Stimulated activated CD8-positive, alpha-beta memory T cell treated with anti-CD3 and anti-CD28 coated beads, Interleukin-15, amount 100 ng/mL, for 4 hours (primary cell): ENCODE measurements at places on chromosomes 16 and 17.
A peak's percentile ranks its signal among the peaks of the same experiment; 100 is the strongest.

- no peak for DNase-seq
Measured at GRCh38 chr17:74772053-74772452, 4.1 kb downstream of the NAT9 start.

DNA sequence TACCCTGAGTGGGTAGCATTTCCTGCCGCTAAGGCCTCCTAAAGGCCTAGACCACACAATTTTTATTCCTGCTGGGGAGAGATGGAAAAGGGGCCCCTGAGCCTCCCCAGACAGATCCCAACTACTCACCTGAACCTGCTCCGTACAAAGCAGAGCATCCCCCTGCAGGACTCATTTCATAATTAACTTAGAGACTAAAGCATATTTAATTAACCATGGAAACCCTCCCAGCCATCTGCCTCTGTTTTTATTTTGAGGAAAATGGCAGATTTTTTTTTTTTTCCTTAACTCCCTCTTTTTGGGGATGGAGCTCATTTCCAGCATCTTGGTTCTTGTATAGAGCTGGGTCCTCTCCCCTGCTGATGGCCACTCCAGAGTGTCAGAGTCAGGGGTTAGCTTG lies 96.5 kb upstream of the CRHR1 start:
- no peak for DNase-seq

DNA sequence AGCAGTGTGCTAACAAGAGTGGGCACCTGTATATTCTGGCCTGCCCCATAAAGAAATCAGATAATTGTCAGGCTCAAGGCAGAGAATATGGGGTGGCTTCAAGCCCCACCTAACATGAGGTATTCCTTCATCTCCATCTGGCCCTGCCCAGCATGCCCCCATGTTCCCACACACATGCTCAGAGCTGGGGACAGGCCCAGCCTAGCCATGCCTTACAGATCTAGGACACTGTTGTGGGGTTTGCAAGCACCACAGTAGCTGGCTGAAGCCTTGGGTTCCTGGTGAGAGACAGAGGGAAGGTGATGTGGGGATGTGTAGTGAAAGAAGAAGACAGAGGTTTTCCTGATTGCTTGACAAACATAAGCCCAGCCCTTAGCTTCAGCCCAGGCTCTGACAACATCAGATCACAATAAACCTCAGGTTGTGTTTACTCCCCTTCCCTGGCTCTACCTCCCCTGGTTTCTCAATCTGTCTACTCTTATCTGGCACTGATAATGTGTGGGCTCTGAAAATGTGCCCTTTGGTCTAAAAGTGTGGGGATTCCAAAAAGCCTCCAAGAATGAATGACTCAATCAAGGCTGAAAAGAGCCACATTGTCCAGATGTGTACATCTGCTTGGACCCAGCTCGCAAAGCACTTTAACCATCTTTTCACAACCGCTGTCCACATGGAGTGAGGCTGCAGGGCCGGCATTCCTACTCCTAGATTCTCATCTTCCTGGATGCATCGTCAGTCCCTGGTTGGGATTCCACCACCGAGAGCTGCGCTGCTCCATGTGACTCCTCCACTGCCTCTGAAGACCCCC lies 34.4 kb downstream of the CDRT4 start:
- DNase-seq, result no peak

DNA sequence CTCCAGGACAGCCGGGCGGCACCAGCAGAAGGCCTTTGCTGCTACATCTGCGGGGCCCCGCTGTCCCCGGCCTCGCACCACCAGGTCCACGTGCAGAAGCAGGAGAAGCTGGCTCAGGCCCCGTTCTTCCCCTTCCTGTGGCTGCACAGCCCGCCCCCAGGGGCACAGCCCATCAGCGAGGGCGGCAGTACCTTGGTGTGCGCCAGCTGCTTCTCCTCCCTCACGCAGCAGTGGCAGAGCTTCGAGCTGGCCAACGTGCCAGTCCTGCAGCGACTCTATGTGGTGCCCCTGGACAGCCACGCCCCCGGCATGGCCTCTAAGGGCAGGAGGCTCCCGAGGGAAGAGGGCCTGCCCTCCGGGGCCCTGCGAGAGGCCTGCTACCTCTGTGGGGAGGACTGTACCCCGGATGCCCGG lies 58.3 kb upstream of the CIBAR2 start:
- no peak for DNase-seq

DNA sequence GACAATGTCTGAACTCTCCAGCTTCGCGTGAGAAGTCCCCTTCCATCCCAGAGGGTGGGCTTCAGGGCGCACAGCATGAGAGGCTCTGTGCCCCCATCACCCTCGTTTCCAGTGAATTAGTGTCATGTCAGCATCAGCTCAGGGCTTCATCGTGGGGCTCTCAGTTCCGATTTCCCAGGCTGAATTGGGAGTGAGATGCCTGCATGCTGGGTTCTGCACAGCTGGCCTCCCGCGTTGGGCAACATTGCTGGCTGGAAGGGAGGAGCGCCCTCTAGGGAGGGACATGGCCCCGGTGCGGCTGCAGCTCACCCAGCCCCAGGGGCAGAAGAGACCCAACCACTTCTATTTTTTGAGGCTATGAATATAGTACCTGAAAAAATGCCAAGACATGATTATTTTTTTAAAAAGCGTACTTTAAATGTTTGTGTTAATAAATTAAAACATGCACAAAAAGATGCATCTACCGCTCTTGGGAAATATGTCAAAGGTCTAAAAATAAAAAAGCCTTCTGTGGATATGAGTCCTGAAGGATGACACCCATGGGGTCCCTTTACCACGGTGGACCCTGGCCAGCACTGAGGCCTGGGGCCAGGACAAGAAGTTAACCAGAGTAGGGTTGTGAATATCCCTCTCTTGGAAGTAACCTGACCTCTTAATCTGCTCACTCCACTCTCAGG lies 10.5 kb upstream of the ITGAD start:
- DNase-seq, result peak; percentile 28

DNA sequence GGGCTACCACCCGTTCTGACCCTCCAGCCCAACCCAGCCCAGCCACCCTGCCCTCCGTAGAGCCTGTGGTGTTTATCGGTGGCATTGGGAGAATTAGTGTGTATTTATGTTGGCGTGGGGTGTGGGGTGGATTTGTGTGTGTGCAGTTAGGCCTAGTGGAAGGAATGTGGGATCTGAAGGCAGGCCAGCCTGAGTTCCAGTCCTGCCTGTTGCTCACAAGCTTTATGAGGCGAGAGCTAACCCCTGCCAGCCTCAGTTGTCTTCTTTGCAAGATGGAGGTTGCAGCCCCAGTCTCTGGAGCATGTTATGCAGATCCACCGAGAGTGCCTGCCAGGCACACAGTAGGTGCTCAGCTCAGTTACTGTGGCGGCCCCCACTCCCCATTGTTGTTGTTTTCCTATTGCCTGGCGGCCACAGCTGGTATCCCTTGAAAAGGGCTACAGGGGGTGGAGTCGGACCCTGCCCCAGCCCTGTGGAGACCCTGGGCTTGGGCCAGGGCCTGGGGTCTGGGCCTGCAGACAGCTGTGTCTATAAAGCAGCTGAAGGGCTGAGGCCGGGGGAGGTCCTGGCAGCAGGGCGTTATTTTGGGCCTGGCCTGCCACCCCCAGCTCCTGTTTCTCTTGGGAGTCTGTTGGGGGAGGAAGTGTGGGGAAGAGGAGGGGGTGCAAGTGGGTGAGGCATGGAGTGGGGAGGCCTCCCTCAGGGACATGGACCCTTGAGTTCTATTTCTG lies 5.1 kb downstream of the ERBB2 start:
- DNase-seq, result no peak

GRCh38 chr16:47538472-47538871 lies 77.3 kb downstream of the PHKB start:
- no peak for DNase-seq

- no peak for DNase-seq
Measured at GRCh38 chr16:58047557-58048348, 22.2 kb downstream of the MMP15 start.

GRCh38 chr17:6514371-6514770 lies 42.0 kb downstream of the PITPNM3 start:
- DNase-seq, result no peak

- DNase-seq, result no peak
Measured at GRCh38 chr17:46929413-46929812, 6.5 kb downstream of the GOSR2 start.

DNA sequence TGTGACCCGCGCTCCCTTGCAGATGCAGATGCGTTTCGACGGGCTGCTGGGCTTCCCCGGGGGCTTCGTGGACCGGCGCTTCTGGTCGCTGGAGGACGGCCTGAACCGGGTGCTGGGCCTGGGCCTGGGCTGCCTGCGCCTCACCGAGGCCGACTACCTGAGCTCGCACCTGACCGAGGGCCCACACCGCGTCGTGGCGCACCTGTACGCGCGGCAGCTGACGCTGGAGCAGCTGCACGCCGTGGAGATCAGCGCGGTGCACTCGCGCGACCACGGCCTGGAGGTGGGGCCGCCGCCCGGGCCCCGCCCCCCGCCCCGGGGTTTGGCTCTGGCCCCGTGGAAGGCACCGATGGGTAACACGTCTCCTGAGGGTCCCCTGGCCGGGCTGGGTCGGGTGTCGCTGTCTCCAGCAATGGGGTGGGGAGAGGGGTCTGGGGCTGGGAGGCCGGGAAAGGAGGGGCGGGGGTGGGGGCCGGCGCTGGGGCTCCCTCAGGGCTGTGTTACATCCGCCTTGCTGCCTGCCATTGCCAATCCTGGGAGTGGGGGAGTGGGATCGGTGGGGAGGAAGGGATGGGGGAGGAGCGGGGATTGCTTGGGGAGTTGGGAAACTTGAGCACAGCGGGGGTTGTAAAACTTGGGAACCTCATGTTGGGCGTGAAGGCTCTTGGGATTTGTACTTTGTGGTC lies 737 bp downstream of the NUDT16L1 start:
- DNase-seq, result no peak

DNA sequence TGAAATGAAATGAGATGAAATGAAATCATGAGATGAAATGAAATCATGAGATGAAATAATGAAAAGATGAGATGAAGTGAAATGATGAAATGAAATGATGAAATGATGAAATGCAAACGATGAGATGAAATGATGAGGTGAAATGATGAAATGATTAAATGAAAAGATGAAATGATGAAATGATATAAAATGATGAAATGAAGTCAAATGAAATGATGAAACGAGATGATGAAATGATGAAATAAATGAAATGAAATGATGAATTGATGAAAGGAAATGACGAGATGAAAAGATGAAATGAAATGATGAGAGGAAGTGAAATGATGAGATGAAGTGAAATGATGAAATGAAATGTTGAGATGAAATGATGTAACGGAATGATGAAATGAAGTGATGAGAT lies 595.6 kb downstream of the TP53TG3F start:
- no peak for DNase-seq

GRCh38 chr17:61505846-61506627 lies 53.8 kb downstream of the TBX4 start:
- no peak for DNase-seq

DNA sequence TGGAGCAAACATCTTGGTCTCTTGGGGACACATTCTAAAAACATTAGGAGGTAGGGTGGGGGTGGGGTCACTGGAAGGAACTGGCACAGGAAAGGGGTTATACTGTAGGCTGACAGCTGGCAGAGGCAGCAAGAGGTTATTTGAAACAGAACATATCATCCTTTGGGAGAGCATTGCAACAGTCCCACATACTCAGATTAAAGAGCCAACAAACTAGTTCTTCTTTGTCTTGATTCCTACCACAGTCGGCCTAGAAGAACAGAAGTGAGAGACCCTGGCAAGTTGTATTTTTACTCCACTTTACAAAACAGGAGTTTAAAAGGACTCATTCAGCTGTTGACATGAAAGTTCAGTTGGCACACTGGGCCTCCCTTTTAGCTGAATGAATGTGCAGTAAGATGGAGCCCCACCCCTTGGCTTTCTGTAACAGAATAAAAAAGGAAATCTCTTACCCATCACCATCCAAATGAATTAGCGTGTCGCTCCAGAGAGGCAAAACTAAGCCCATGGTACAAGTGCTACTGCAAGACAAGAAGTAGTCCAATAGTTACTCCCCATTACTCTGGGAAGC lies 54.6 kb upstream of the CORO6 start:
- DNase-seq, result no peak

- no peak for DNase-seq
Measured at GRCh38 chr16:78487471-78487870, 388.0 kb downstream of the WWOX start.

DNA sequence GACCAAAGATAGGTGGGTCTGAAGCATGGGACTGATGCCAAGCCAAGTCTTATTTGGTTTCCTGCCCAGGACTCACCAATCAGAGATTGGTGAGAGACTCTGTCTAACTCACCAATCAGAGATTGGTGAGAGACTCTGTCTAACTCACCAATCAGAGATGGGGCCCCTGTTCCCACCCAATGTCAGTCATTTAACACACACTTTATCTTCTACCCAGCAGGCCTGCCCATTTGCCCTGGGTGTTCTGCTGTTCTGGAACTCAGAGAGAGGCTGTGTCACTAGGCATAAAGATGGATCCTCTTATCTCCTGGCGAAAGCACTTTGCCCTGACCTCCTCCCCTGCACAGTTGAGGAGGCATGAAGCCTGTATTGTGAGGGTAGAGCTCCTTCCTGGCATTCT lies 5.4 kb upstream of the RHOT1 start:
- DNase-seq, result no peak

DNA sequence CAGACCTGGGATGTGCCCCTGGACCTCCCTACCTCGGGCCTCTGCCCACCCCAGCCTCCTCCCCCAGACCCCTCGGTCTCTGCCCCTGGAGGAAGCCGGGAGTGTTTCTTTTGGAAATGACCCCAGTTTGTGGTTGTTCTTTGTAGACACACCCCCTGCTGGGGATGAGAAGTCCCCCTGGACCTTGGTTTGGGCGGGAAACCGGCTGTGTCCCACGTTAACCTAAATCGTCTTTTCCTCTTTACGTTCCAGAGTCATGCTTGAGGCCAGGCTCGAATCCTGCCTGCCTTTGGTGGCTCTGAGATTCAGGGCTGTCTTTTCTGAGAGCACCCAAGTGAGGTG lies 116.6 kb downstream of the METRNL start:
- DNase-seq, result no peak

- DNase-seq, result no peak
Measured at GRCh38 chr17:44887971-44888954, 11.0 kb downstream of the EFTUD2 start.

GRCh38 chr16:89902980-89903379 lies 15.7 kb upstream of the MC1R start:
- no peak for DNase-seq

DNA sequence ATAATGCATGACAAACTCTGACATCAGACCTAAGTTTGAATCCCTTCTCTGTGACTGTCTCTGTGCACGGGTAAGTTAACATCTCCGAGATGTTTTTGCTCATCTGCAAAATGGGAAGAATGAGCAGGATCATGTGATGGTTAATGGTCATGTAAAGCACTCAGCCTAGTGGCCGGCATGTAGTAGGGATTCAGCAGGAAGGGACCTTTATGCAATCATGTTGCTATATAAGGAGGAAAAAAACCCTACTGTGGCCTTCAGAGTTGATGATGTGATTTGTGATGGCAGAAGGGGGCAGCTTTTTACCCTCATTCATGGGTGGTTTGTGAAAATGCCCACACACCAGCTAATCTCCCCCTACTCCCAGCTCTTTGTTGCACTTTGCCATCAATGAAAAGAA lies 24.1 kb downstream of the CLEC16A start:
- DNase-seq, result no peak
